Activated T-helper 1 cell treated with anti-CD3 and anti-CD28 coated beads, Interleukin-2, amount 50 U/mL, for 16 hours (primary cell): ENCODE measurements at places on chromosomes 5 and 9.

GRCh38 chr5:154284433-154284832 is 93.9 kb downstream of the GALNT10 start:
- no peak for DNase-seq

DNA sequence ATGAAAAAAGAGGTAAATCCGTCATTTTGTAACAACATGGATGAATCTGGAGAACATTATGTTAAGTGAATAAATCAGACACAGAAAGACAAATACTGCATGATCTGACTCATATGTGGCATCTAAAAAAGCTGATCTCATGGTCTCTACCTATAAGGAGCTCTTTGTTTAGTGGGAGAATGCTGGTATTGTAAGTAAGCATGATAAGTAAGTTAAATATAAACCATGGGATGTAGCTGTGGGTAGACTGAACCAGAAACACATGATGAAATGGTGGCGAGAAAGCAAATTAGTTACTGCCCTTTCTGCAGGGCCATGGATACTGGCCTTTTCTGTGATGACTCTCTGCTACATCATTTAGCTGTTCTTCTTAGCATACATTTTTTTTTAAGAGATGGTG is 66.4 kb upstream of the RUSC2 start:
- DNase-seq: no peak

GRCh38 chr5:110335361-110336066 is 391.0 kb downstream of the TMEM232 start:
- no peak for DNase-seq

DNA sequence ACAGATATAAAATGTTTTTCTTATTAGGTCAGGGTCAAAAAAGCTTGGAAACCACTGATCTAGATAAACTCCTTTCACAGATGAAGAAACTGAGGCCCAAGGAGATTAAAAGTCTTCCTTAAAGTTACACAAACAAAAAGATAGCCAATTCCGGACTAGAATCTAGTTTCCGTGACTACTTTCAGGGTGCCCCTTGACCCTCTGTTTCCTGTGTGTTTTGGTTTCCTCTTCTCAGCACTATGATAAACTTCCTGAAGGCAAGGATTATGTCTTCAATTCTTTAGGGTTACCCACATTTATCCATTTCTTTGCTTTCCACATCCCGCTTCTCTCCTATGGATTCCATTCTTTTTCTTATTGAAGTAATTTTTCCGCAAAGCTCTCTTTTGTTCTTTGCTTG is 83.1 kb downstream of the ADAMTS12 start:
- DNase-seq: no peak

DNA sequence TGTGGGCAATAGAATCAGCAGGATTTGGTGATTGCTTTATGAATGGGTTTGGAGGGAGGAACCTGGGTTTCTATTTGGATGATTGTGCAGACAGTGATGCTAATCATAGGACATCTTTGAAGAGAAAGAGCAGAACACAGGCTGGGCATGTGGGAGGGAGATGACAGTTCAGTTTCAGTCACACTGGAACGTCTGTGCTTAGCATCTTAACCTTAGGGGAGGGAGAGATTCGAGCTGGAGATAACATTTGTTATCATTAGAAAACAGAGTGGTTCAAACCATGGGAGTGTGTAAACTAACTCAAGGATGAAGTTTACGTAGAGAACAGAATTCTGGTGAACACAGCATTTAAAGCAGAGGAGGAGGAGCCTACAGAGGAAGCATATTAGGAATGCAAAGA is 138.6 kb upstream of the PPP2R2B start:
- no peak for DNase-seq
